ENCODE measurements at places on chromosomes 11 and 22.

DNA sequence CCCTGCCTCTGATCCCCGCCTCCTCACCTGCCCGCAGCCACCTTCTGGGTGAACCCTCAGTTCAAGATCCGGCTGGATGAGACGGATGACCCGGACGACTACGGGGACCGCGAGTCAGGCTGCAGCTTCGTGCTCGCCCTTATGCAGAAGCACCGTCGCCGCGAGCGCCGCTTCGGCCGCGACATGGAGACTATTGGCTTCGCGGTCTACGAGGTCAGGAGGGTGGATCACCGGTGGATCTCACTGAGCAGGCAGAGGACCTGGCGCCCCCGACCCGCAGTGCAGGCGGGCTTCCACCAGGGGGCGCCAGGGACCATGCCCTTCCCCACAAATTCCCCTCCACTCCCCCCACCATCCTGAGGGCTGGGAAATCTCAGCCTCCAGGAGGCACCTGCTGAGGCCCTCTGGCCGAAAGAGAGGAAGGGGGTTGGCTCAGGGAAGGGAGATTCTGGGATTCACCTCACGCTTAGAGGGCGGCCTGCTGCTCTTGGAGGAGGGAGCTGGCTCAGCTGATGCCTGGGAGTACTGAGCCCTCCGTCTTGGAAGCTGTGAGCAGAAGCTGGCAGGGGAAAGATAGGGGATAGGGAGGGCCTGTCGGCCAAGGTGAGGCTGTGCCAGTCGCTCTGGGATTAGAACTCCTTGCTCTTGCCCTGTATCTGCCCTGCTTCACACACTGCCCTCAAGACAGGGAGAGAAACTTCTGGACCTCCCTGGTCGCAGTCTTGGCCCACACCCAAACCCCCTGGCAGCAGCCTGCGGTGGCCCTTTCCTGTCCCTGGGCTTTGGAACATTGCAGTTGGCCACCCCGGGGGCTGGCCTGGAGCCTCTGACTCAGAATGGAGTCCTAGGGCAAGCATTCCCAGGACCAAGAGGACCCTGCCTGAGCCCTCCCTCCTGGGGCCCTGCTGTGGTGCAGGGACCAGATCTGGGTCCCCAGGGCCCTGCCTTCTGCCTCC lies 23.2 kb downstream of the CAPN1 start:
- no peak for DNase-seq

GRCh38 chr11:78933350-78933749 lies 358.7 kb upstream of the NARS2 start:
- no peak for DNase-seq

- no peak for DNase-seq
Observed at GRCh38 chr22:44042249-44043218, 18.4 kb downstream of the PARVB start.

DNA sequence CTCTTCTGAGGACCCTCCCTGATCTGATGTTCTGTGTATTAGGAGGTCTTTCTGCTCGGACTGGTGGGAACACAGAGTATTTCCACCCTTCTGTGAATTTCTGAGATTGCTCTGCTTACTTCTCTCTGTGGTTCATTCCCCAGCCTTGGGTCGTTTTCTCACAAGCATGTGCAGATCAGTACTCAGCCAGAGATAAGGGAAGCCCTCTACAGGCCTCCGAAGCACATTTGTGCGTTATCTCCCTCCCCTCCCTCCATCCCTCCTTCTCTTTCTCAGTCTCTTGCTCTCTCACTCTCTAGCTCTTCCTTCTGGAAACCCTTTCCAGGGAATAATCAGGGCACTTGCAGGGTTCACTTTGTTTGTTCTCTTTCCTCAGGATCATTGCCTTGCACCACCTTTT lies 35.2 kb upstream of the TUB start:
- no peak for DNase-seq

GRCh38 chr11:86869531-86869930 lies 69.2 kb downstream of the PRSS23 start:
- DNase-seq: no peak

DNA sequence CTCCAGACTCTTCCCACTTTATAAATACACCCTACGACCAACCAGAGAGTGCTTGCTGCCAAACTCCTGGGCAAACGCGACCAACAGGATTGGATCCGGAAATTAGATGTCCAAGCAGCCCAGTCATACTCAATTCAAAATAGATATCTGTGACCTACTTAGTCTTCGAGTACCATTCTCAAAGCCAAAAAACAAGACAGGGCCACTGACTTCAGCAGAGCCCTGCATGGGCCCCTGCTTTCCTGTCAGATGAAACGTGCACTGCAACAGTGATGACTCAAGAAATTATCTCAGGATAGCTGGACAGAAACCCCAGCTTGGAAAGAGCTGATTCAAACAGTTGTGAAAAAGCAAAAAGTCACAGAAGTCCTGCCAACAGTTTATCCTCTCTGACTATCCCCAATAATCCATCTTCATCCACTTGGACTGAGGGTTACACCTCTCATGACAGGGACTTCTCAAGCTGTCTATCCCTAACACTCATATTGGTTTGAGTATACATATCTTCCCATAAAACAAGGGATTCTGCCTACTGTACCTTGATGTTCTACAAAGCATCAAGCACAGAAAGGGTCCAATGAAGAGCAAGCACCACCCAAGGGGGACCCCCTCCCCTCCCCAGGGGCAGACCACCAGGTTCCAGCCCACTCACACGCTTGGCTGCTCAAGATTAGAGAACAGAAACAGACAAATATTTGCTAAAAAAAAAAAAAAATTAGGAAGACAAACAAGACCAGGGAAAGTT lies 17.4 kb downstream of the SMCO4 start:
- no peak for DNase-seq

Measured in thymus (tissue), 14 donors.